ENCODE measurements at places on chromosomes 6 and 20.

DNA sequence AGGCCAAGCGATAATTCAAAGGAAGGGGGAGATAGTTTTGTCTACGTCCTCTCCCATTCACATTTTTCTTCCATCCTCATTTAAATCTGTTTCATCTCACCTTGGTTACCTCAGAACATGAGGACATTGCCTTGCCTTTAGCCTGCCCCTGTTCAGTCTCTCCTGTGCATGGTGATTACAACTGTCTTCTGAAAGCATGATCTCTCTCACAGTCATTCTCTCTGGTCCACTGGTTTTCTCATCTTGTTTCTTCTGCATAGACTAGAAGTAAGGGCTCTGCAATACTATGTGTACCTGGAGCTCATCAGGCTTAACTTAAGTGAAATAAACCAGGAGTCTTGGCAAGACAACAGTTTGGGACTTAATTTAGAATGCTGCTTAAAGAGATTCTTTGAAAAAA lies 31.4 kb downstream of the CLVS2 start:
- no peak for DNase-seq

DNA sequence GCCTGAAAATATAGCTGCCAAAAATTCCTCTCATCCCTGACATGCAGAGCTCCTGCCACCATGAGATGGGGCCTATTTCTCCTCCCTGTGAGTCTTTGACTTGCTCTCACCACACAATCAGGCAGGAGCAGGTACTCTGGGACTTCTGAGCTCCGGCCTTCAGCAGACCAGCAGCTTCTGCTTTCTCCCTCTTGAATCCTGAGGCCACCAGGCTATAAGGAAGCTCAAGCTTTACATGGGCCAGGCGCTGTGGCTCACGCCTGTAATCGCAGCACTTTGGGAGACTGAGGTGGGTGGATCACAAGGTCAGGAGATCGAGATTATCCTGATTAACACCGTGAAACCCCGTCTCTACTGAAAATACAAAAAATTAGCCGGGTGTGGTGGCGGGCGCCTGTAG lies 238.7 kb upstream of the RREB1 start:
- no peak for DNase-seq

DNA sequence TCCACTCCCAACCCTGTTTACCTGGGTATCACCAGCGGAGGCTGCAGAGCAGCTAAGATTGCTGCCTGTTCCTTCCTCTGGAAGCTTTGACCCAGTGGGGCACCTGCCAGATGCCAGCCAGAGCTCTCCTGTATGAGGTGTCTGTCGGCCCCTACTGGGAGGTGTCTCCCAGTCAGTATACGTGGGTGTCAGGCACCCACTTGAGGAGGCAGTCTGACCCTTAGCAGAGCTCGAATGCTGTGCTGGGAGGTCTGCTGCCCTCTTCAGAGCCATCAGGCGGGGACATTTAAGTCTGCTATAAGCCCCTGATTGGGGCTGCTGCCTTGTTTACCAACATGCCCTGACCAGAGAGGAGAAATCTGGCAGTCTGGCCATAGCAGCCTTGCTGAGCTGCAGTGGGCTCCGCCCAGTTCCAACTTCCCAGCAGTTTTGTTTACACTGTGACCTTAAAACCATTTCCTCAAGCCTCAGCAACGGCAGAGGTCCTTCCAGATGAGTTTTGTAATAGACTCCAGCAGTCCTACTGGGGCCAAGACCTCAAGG lies 2.8 kb downstream of the RAET1E start:
- DNase-seq = no peak

GRCh38 chr6:107331409-107332386 lies 127.7 kb downstream of the PDSS2 start:
- no peak for DNase-seq

GRCh38 chr6:131116755-131117360 lies 18.4 kb upstream of the AKAP7 start:
- DNase-seq = peak; percentile 3

GRCh38 chr6:70846207-70846835 lies 110.5 kb downstream of the B3GAT2 start:
- no peak for DNase-seq

DNA sequence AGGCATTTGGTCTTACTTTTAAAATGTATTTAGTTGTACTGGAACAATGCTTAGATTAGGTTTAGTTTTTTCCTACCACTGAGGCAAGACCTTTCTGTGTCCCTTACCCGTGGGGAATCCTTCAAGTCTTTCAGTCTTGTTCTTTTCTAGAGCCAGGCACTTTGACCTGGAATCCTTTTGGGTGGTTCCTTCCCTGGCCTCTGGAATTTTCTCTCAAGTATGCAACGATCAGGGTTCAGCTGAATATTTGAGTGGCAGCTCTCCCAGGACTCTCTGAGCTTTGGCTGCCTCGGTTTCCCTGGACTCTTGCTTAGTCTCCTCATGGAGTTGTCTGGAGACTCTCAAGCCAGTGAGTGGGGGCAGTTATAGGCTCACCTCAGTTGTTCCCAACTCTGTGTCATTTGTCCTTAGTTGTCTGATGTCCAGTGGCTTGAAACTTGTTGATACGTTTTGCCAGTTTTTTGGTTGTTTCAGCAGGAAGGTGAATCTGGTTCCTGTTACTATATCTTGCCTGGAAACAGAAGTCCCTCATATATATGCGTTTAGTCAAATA lies 118.1 kb downstream of the QKI start:
- DNase-seq = no peak

DNA sequence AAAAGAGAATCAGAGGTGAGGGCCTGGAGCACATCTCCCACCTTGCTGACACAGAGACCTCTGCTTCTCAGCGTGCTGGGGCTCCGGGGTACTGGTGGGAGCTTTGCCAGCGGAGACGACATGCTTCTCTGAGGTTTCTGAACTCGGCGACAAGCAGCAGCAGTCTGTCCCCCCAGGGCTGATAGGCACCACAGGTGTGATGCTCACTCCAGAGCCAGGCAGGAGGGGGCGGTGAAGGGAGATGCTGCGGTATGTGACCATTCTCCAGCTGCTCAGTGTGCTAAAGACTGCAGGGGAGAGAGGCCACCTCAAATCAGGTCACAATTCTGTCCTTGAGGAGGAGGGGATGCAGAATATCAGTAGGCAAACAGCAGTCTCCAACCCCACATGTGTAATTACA lies 219.9 kb downstream of the ALDH8A1 start:
- no peak for DNase-seq

GRCh38 chr6:343960-344815 lies 47.4 kb upstream of the IRF4 start:
- no peak for DNase-seq

DNA sequence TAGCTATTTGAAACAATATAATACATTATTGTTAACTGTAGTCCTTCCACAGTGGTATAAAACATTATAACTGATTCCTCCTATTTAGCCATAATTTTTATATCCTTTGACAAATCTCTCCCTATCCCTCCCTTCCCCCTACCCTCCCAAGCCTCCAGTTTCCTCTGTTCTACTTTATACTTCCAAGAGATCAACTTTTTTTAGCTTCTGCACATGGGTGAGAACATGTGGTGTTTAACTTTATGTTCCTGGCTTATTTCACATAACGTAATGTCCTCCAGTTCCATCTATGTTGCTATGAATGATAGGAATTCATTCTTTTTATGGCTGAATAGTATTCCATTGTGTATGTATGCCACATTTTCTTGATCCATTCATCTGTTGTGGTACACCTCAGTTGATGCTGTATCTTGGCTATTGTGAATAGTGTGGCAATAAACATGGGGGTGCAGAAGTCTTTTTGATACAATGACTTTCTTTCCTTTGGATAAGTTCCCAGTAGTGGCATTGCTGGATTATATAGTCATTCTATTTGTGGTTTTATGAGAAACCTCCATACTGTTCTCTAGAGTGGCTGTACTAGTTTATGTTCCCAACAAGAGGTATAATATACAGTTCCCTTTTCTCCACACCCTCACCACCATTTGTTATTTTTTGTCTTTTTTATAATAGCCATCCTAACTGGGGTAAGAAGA lies 205.0 kb downstream of the KCNQ5 start:
- DNase-seq = no peak

DNA sequence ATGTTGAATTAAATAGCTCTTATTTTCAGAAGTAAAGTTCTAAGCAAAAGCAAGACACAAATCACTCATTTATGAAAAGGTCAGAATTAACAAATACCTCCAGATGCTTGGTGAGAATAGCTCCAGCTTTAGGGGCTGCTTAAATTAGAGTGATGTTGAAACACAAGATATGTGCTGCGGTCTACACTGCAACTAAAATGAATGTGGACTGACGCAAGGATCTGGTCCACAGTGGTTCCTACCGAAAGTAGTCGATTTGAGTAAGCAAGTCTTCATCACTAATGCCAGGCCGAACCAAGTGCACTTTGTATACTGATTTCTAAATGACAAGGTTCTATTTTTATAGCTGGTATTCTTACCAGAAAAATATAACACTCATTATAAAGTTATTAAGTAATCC lies 96.3 kb downstream of the PRDM1 start:
- DNase-seq = no peak

GRCh38 chr6:130138909-130139242 lies 83.9 kb downstream of the SAMD3 start:
- DNase-seq = no peak

GRCh38 chr6:166366921-166367320 lies 15.8 kb downstream of the MPC1 start:
- DNase-seq = no peak

GRCh38 chr6:14474816-14475215 lies 357.2 kb downstream of the CD83 start:
- no peak for DNase-seq

DNA sequence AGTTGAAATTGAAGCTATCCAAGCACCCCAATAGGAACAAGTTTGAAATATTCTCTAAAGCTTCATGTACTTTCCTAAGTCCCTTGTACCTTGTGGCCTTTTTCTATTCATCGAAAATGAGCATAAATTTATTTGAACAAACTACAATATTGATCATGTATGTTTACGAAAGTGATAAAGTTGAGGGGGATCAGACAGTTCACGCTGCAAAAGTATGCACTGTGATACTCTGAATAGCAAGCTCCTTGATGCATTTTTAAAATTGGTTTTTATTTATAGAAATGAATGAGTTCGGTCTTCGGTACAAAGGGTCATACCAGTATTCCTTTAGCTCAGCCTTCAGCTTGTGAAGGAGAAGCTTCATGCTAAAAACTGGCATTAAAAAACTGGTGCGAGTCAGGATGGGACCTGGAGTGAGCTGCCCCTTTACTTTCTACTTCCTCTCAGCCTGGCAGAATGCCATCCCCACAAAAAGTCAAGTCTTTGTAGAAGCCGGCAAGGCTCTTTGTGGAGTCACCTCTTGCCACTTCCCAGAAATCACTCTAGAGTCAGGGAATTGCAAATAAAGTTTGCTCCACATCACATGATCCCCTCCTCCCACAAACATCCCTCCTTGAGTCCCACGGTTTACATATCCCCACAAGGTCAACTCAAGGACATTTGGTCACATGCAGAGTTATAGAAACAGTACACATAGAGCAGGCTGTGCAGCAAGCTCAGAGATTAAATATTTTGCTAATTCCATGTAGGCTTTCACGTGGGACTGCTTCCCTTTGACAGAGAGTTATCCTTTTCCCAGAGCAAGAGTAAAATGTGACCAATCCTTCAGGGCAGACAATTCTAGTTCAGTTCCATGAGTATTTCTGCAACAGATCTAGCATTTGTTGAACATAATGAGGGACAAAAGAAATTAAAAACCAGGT lies 34.6 kb upstream of the ADGRF1 start:
- DNase-seq = no peak

DNA sequence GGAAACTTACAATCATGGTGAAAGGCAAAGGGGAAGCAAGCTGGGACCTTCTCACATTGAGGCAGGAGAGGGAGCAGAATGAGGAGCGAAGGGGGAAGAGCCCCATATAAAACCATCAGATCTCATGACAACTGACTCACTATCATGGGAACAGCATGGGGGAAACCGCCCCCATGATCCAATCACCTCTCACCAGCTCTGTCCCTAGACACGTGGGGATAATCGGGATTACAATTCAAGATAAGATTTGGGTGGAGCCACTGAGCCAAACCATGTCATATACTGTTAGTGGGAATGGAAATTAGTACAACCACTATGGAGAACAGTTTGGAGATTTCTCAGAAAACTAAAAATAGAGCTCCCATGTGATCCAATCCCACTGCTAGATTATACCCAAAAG lies 163.7 kb downstream of the MANEA start:
- no peak for DNase-seq

DNA sequence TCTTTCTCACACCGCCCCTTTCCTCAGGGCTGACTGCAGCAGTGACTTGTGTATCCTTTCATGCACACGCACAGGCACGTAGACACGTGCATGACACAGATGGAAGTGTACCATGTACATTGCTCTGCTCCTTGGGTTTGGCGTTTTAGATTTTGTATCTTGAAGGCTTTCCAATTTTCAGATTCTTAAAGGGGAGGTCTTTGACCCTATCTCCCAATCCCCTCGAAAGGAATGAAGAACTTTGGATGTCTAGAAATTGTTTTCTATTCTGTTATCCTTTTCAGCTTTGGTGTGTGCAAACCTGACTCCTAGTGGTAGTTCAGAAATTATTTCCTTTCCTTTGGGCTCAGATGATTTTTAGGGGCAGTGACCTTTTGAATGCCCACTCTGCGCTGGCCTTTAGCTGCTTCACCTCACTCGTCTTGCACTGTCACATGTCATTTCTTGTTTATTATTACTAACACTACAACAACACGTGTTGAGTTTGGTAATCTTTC lies 63.0 kb downstream of the HIVEP1 start:
- no peak for DNase-seq

- DNase-seq = no peak
Observed at GRCh38 chr20:17542993-17543412, 11.8 kb upstream of the BFSP1 start.

DNA sequence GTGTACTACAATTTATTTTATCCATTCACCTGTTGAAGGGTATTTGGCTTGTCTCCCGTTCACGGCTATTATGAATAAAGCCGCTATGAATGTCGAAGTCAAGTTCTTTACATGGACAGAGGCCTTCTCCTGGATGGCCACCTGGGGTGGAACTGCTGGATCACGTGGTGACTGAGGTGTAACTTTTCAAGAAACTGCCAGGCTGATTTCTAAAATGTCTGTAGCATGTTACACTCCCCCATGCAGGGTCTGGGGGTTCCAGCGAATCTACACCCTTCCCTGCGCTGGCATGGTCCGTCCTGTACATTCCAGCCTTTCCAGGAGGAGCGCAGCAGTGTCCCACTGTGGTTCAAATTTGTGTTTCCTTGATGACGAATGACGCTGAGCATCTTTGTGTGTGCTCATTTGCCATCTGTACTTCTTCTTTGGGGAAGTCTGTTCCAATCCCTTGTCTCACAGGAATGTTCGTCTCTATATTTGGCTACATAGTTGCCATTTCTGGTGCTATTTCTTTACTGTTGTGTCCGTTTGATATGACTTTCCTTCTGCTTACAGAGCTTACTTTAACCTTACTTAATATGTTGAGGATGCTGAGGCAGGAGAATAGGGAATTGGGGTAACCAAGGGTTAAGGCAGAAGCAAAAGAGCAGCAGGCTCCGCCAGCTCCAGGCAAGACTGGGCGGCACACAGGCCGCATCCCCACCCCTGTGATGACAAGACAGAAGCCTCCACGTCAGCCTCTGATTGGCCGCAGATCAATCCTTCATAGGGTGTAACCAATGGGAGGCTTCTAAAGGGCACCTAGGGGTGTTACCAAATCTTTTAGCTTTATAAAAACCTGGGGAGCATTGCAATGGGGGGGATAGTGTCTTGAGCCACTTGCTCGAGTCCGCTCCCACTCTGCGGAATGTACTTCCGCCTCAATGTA lies 106.6 kb downstream of the TAF4 start:
- DNase-seq = no peak
